GM04504 (cell line): ENCODE measurements at places on chromosomes 6 and 20.

- no peak for DNase-seq
Measured at GRCh38 chr6:139367810-139368351, 6.6 kb downstream of the CITED2 start.

GRCh38 chr20:33686100-33686983 lies at the start of gene E2F1:
Gene E2F1, minus strand, starts transcription at chr20:33686385. Its CDS starts 121 bp downstream, at chr20:33686264.
- peak; percentile 81 for DNase-seq

GRCh38 chr6:112415366-112415765 lies 68.2 kb downstream of the RFPL4B start:
- no peak for DNase-seq

GRCh38 chr6:100761841-100762240 lies 119.3 kb downstream of the ASCC3 start:
- DNase-seq: no peak

DNA sequence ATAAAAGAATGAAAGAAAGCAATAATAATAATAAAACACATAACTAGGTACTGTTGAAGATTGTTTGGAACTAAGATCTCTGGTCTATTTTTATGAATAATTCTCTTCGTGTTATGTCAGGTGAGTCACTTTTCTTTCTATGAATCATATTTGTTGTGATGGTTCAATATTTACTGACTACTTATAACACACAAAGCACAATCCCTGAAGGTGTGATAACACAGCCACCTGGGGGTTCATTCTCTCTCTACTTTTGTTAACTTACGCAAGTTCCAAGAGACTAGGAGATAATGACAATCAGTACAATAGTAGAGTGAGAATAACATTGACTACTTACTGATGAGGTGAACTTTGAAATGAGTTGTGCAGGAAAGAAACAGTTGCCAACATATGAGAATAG lies 149.9 kb downstream of the IBTK start:
- no peak for DNase-seq

DNA sequence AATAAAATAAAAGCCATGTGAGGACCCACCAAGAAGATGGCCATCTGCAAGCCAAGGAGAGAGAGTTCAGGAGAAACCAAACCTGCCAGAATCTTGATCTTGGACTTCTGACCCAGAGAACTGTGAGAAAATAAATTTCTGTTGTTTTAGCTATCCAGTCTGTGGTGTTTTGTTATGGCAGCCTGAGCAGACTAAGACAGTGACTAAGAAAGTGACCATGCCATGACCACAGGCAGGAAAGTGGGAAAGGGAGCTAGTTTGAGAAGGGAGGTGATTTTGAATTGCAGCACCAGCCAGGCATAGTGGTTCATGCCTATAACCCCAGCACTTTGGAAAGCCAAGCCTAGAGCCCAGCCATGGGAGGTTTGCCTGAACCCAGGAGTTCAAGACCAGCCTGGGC lies 21.9 kb upstream of the C6orf62 start:
- no peak for DNase-seq

DNA sequence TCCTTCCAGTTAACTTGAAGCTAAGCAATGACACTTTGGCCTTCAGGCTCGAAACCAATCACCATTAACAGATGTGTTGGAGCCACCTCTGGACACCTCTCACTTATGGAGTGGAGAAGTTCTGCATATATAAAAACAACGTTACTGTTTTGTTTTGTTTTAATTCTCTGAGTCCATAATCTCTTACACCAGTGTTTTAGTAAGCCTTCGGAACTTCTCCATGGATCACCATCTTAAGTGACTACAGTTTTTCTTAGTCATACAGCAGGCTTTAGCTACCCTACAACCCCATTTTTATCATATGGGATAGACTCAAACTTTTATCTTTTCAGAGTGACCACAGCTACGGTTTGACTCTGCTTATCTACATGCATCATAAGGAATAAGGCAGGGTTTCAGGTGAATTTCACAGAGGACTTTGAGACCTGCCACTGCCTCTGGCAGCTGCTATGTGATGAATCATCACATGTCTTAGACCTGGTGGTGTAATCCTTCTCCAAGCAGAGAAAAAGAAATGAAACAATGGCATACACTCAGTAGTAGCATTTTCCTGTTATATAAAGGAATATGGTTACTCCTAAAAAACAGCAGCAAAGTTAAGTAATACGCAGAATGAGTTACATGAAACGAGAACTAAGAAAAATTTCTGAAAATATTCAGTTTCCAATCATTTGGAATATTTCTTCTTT lies 5.5 kb upstream of the HDDC2 start:
- DNase-seq: no peak

DNA sequence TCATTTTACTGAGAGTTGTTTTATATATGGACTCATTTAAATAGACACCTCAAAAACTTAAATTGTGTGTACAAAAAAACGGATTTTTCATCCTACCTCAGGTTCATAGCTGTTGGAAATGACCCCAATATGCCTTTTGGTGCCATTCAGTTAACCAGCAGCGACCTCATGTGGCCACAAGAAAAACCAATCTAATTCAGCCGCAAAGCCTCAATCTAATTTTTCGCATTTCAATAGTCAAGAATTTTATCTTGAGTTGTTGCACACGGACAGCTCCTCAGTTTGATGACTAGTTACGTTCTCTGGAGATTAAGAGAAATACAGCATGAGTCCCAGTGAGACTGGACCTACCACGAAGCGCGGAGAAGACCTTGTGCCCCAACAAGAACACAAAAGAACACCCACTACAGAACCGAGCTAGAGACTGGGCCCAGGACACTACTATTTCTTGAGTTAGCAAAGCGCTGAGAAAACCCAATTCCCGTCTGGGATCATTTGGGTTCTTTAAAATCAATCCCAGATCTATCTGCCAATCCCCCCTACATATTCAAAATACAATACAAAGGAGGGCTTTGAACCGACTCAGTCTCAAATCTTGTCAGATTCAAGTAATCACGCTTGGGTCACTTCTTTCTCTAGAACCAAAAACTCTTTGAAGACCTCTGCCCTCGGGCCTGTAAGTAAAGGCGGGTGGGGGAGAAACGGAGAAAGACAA lies 1.1 kb downstream of the TCP11 start:
- peak; percentile 28 for DNase-seq

GRCh38 chr6:7909323-7910276 lies 988 bp downstream of the TXNDC5 start:
- DNase-seq: no peak

GRCh38 chr6:139779988-139780774 lies 405.7 kb upstream of the CITED2 start:
- DNase-seq: no peak
